ENCODE measurements at places on chromosomes 1 and 21.

DNA sequence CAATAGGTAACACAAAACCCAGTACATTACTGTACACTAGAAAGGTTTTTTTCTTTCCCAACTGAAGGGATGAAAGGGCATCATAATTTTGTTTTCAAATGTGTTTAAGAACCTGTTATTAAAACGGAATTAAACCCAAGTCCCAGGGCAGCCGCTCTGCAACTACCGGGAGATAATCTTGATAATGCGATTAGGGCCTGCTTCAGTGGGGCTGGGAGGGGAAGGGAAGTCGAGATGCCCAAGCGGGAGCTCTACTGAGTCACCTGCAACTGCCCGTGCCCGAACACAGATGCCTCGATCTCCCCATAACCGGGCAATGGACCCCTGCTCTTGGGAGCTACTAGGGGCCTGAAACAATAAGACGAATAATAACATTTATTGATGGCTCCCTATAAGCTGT, 61.4 kb downstream of the KAZN start:
- DNase-seq, result no peak

GRCh38 chr1:68229650-68230483, 2.5 kb downstream of the WLS start:
- no peak for DNase-seq

DNA sequence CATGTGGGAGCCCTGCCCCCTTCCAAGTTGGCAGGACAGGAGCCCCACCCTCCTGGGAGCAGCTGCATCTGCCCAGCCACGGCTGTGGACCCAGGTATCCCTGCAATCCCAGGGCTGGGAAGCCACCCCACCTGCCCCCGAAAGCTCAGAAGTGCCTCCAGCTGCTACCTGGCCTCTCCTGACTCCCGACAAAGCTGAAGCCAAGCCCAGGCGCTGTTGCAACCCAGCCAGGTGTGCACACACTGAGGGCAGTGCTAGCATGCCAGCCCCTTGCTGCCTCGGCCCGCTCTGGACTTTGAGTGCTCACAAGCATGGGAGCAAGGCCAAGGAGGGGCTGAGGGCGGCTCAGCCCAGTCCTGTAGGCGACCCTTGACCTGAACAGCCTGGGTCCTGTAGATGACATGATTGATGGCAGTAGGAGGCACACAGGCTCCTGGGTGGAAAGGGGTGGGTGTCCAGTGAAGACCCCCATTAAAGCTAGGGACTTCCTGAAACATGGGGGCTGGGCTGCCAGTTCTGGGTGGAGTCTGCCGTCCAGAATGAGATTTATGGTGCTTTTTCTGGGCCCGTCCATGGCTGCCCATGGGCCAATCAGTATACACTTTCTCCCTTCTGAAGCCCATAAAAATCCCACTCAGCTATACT, 2.8 kb upstream of the SSU72 start:
- no peak for DNase-seq

- no peak for DNase-seq
These were observed 87.9 kb upstream of the SOX13 start for GRCh38 chr1:203985044-203985443.

GRCh38 chr1:193216920-193217319, 30.5 kb upstream of the B3GALT2 start:
- DNase-seq, result no peak

GRCh38 chr1:27999055-27999454, 39.3 kb downstream of the XKR8 start:
- DNase-seq, result no peak

DNA sequence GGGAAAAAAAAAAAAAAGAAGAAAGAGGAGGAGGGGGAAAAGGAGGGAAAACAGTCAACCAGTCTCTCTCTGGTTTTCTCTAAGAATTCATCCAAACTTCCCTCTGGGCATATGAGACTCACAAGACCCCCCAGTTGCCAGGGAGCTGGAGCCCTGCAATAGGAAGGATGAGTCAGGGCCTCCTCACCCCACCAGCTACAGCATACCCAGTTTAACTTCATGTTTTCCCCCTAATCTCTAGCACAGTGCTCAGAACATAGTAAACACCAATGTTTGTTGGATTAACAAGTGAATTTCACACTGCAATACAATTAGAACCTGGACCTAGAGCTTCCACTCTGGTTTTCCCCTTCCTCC, 7.8 kb downstream of the F11R start:
- DNase-seq, result no peak

GRCh38 chr1:103461161-103462105, 64.1 kb upstream of the RNPC3 start:
- no peak for DNase-seq

GRCh38 chr21:35113064-35113463, 64.0 kb upstream of the RUNX1 start:
- DNase-seq, result no peak

DNA sequence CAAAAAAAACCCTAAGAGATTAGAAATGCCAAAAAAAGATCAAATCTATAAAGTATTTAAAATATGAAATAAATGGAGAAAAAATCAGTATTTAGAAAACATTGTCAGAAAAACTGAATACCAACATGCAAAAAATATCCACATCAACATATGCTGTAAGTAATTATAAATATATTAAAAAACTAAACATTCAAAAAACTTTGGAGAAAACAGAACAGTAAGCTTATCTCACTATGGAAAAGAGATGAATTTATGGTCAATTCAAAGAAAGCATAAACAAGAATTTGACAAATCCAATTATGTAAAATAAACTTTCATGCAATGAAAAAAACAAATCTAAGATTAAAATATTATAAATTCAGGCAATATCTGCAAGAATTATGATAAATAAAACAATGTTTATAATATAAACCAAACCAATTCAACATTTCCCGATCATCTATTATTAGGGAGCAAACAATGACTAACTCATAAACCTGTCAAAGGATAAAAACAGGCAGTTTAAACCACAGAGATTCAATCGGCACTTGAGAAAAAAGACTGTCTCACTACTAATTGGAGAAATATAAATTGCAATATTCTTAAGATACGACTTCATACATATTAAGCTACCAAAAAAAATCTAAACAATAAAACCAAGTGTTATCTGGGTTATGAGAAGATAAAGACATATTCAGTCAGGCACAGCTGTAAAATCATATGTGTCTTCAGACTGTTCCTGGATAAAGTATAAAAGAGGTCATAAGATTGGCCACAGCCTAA, 21.8 kb downstream of the EYA3 start:
- no peak for DNase-seq

All from T-helper 17 cell (primary cell).